ENCODE measurements at places on chromosomes 12 and 14. TPM values are rescaled to one million over a fixed set of nuclear protein-coding genes. Genes with fewer than 3 reads are reported as not detected.
A peak's percentile ranks its signal among the peaks of the same experiment; 100 is the strongest.

DNA sequence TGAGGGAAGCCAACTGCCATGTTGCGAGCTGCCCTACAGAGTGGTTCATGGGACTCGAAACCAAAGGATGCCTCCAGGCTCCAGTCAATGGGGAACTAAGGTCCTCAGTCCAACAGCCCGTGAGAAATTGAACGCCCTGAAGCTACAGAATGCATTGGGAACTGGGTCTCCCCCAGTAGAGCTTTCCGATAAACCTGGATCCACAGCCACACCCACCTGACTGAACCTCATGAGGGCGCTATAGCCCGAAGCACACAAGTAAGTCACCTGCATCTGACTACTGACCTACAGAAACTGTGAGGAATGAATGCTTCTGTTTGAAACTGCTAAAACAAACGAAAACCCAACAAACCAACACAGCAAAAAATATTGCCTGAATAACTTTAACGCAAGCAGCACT is 1297.7 kb downstream of the AACS start:
- no peak for DNase-seq

GRCh38 chr12:51242120-51242519 is 3.5 kb downstream of the DAZAP2 start:
- DNase-seq = no peak

The SPSB2 gene
- total RNA-seq = 11.2 TPM

GRCh38 chr14:56390859-56391258 is 188.7 kb upstream of the TMEM260 start:
- no peak for DNase-seq

DNA sequence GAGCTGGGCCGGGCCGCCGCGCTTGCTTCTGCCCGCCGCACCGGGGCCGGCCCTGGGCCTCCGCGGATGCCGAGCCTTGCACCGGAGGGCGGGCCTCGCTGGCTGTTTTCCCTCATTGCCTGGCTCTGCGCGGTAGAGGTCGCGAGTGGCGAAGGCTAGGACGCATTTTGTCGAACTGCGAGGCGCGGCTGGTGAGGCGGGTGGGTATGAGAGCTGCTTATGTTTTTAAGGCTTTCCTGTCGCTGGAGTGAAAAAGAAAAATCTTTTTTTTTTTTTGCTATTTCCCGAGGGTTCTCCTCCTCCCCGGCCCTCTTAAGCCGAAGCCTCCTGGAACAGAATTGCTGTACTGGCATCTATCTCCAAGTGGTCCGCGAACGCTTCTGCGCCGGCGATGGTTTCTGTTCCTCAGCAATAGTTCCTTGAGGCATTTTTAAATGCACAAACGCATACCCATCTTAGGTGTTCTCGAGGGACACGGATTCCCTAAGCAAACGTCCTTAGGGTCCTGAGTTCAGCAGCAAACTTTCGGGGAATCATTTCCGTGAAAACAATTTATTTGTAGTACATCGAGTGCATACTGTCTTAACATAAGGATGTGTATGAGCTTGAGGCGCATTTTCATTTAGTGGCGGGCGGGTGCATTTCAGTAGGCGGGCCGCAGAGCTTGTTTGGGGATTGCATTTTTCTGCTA is 631 bp downstream of the RESF1 start:
- DNase-seq = peak; percentile 77

GRCh38 chr12:113075137-113075683 is 18.7 kb downstream of the DTX1 start:
- no peak for DNase-seq

DNA sequence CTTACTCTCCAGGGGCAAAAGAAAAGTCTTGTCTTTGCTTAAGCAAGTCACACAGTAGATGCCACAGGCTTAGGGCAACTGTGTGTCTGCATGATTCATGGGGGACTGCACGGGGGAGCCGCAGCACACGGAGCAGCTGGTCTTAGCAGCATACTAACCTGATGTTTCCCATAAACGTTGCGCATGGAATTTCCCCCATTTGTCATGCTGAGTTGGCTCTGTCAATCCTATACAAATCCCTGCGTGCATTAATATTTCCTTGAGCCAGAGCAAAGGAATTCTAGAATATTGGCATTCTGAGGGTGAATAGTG is 71.2 kb downstream of the SAMD4A start:
- no peak for DNase-seq

DNA sequence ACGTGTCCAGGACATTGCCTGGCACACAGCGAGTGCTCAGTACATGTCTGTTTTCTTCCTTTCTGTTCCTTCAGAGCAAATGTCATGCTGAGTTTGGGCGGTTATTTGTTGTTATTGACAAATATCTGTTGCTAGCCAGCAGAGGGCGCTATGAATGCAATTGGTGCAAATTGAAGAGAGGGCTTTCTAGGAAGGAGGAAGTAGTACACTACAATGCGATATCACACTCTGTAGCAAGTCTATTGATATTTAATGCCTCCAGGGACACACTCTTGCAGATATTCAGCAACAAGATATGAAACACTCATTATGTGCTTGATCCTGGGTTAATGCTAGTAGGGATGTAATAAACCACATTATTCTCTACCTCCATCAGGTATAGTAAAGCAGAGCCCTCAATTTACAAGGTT is 267.3 kb upstream of the SRRM4 start:
- peak; percentile 26 for DNase-seq

The ITFG2 gene
- 25.9 TPM for total RNA-seq

- no peak for DNase-seq
Measured at GRCh38 chr14:57378661-57379060, 11.7 kb upstream of the NAA30 start.

DNA sequence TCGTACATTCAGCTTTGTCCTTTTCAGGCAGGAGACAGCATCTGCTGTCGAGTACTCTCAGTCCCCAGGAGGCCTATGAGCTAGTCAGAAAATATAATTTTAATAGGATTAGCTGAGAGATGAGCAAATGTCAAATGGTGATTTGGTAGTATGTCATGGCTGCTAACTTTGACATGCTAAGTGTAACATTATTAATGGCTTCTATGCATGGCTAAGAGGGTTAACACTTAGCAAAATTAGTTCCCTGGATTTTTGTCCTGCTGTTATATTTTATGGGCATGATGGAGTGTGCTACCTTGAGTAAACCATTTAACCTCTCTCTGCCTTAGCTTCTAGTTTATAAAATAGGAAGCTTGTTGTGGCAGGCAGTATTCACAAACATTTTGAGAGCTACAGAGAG is 2.9 kb upstream of the PCNX1 start:
- DNase-seq = no peak

The SLC41A2 gene
- total RNA-seq = 8.0 TPM

The CNTN1 gene
- not detected for total RNA-seq

- no peak for DNase-seq
Measured at GRCh38 chr12:92654929-92655328, 47.9 kb upstream of the PLEKHG7 start.

The NFE2 gene
- total RNA-seq = 0.20 TPM
